Stimulated activated CD8-positive, alpha-beta memory T cell treated with anti-CD3 and anti-CD28 coated beads, Interleukin-15, amount 100 ng/mL, for 4 hours (primary cell): ENCODE measurements at places on chromosomes 12 and 14.

DNA sequence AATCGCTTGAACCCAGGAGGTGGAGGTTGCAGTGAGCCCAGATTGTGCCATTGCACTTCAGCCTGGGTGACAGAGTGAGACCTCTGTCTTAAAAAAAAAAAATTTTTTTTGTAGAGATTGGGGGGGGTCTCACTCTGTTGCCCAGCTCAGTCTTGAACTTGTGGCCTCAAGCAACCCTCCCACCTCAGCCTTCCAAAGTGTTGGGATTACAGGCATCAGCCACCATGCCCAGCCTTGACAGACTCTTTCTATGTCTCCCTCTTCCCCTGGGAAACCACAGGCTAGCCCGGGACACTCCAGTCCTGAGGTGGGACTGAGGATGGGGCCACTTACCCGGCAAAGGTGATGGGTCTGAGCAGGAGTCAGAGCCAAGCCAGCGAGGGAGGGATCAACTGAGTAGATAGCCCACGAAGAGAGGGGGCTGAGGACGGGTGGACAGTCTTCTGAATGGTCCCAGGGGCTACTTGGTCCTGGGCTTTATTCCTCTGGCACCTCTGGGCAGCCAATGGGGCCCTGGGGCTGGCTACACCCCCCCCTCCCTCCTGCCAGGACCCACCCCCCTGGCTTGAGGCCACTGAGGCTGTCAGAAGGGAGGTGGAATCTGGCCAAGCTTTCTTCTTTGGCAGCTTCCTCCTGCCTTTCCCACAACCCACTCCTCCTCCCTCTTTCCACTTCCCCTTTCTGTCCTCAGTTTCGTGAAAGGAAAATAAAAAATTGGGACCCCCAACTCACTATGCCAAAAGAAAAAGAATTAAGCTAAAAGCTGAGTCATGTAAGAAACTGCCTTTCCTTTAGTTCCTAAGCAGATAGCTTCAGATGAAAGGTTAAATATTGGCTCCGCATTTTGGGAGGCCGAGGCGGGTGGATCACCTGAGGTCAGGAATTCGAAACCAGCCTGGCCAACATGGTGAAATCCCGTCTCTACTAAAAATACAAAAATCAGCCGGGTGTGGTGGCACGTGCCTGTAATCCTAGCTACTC lies at the start of gene SDS:
SDS (minus strand) TSS at position 453 of the 981 bp plus-strand sequence. CDS start 4,179 bp downstream, outside the sequence.
- no peak for DNase-seq

- DNase-seq, result no peak
Observed at GRCh38 chr12:30687265-30687986, 8.2 kb downstream of the IPO8 start.

GRCh38 chr12:130714591-130715149 lies 1.4 kb downstream of the RIMBP2 start:
- DNase-seq, result no peak

DNA sequence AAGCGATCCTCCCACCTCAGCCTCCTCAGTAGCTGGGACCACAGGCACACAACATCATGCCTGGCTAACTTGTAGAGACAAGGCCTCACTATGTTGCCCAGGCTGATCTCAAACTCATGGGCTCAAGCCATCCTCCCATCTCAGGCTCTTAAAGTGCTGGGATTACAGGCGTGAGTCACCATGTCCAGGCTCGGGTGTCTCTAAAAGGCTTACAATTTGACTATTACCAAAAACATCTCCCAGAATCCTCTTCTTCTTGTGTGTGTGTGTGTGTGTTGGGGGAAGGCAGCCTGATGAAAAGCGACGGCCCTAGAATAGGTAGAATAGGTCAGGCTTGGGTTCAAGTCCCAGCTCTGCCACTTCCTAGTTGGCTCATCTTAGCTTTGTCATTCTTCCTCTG lies 16.8 kb downstream of the MSI1 start:
- DNase-seq, result no peak
